Endodermal cell (in vitro differentiated cells): ENCODE measurements at places on chromosomes 16 and 17.

GRCh38 chr17:72407336-72407909, 286.6 kb downstream of the SOX9 start:
- peak; percentile 85 for DNase-seq

DNA sequence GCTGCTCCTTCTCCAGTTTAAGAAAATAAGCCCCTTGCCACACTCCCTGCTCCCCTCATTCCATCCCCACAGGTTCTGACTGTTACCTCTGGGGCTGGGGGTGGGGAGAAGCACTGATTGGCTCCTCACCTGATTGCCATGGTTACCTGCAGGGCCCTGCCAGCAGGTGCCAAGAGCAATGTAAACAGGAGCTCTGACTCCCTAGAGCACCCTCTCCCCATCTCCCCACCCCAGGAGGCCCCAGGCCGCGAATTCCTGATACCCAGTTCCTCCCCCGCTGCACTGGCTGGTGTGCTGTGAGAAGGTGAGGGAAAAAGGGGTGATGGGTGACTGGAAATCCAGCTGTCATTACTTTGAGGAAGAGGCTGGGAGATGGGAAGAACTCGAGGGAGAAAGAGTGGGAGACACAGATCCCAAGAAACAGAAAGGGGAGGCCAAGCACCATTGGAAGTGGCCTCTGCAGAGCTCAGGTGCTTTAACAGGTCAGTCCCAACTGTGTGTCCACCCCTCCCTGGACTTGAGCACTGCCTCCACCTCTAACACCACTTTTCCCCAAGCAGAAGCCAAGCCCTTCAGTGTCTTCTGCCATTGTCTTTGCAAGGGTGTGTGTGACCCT, 4.5 kb downstream of the PCGF2 start:
- DNase-seq, result peak; percentile 85

DNA sequence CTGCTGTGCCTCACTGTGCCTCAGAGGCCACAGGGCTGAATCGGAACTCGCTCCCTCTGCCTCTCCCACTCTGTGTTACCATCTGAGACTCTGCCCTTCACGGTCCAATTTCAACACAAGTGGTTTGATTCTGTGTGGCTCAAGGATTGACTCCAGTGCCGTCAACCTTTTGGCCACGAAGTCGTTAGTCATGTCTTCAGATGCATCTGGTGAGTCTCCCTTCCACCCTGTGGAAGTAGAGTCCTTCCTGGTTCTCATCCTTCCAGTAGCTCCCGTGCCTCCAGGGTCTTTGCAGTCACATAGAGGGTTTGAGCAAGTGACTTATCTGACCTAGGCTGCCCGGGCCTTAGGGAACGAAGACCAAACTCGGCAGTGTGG, 51.2 kb downstream of the PGS1 start:
- DNase-seq, result no peak

DNA sequence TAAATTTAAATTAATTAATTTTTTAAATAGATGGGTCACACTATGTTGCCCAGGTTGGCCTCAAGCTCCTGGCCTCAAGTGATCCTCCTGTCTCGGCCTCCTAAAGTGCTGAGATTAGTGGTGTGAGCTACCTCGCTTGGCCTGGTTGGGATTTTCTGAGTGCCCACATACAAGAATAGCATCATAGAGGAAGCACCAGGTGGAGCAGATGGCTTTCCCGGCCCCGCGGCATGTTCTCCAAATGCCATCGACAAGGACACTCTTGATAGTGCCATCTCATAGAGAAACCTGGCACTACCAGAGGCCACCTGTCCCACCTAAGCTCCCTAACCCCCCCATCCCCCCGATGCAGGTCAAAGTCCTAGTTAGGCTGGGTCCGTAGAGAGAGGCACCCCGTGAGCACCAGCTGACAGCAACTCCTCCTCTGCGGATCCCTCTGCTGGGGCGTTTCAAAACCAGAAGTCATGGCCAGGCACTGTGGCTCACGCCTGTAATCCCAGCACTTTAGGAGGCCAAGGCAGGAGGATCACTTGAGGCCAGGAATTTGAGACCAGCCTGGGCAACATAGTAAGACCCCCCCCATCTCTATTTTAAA, 65.9 kb downstream of the DNAH3 start:
- DNase-seq, result no peak

DNA sequence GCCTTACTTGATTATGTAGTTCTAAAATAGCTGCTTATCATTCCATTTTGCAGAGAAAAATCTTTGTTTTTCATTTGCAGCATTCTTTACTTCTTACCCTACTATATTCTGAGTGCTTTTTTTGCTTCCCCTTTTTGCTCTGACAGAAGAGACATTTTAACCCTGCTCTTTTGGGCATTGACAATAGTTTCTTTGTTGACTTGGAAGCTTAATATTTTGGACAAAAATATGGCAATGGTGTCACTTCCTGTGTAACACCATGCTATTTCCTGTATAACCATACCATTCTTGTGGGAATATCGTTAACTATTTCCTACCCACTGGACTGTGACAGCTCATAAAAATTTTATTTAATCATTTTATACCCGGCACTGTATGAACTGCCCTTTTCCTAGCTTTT, 747.1 kb downstream of the CDH8 start:
- no peak for DNase-seq

GRCh38 chr17:76504117-76504516, 2.9 kb upstream of the RHBDF2 start:
- no peak for DNase-seq

- no peak for DNase-seq
These were observed 13.5 kb upstream of the CALB2 start for GRCh38 chr16:71345031-71345430.

DNA sequence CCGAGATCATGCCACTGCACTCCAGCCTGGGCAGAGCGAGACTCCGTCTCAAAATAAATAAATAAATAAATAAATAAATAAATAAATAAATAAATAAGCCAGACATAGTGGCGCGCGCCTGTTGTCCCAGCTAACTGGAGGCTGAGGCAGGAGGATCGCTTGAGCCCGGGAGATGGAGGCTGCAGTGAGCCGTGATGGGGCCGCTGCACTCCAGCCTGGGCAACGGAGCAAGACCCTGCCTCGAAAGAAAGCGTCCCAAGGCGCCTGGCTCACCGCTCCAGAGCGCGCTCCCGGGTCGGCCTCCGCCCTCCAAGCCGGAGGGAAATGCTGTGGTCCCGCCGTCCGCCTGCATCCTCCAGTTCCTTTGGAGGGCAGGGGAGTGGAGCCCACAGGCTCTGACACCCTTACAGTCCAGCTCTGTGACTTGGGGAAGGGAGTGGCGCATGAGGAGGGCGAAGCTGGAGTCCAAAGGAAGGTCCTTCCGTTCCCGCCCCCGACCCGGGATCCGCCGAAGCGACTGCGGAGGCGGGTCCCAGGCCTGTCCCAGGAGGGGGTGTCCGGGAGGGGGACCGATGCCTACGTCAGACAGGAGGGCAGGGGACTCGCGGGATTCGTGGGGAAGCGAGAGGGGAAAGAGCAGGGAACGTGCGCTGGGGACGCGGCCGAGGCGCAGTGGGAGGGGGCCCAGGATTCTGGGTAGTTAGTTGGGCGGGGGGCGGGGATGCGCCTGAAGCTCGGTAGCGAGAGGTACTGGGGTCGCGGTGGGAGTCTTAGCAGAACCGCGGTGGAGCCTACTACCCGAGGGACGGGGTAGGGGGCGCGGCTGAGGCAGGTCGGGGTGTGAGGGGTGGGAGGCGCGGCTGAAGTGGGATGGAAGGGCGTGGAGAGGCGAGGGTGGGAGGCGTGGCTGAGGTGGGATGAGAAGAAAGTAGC, 8.4 kb upstream of the TRPV2 start:
- peak; percentile 98 for DNase-seq

DNA sequence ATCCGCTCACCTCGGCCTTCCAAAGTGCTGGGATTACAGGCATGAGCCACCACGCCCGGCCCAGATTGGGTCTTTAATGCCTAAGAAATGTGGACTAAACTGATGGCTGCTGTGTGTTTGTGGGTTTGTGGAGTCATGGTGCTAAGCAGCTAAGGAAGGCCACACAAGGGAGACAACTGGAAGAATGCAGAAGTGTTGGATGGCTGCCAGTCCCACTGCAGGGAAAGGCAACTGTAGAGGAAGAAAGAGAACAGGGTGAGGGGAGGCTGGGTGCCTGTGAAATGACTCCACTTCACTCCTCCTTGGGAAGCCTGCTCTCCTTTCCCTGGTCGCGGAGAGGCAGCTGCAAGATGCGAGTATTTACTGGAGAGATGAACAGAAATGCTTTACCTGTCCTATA, 23.5 kb upstream of the SIAH1 start:
- DNase-seq, result no peak

- no peak for DNase-seq
These were observed 192.2 kb downstream of the WWOX start for GRCh38 chr16:78291604-78292003.

DNA sequence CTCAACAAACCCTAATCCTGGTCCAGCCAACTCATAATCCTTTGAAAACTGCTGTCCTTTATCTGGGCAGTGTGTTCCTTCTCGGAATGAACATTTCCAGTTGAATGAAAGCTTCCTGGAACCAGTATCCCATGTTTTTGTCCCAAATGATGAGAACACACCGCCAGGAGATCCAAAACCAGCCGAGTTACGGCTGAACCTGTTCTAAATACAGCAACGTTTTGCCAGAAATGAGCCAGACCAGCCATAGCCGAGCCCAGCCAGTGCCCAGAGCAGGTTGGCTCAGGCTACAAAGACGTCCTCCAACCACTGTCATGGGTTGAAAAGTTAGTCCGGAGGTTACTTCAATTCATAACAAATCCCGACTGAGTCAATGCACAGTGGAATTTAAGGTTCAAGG, 67.6 kb upstream of the FOXF1 start:
- no peak for DNase-seq

DNA sequence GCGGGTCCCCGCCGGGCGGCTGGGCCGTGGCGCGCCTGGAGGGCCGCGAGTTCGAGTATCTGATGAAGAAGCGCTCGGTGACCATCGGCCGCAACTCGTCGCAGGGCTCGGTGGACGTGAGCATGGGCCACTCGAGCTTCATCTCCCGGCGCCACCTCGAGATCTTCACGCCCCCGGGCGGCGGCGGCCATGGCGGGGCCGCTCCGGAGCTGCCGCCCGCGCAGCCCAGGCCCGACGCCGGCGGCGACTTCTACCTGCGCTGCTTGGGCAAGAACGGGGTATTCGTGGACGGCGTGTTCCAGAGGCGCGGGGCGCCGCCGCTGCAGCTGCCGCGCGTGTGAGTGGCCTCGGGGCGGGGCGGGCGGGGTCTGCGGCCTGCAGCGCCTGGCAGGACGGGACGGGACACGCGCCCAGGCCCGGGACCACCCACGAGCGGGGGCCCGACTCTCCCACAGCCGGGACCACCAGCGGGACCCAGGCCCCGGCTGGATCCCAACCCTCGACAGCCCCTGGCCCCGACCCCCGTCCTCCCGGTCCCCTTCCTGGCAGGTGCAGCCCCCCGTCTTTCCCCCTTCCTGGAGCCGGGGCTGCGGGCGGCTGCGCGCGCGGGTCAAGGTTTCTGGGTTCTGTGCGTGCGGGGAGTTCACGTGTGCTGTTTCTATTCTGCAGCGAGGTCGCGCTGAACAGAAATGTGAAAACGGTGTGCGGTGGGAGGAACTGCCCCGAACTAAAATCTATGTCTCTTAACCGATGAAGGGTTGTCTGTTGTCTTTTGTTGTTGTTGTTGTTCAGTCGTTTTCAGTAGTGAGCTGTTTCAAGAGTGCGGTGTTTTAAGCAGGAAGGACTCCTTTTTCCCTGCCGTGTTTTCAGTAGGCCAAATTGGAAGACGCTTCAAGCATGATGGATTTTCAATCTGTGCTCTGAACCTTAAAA, 705 bp downstream of the FOXK2 start:
- DNase-seq, result peak; percentile 71

- DNase-seq, result peak; percentile 26
These were observed 2.5 kb downstream of the VAT1L start for GRCh38 chr16:77790912-77791311.

DNA sequence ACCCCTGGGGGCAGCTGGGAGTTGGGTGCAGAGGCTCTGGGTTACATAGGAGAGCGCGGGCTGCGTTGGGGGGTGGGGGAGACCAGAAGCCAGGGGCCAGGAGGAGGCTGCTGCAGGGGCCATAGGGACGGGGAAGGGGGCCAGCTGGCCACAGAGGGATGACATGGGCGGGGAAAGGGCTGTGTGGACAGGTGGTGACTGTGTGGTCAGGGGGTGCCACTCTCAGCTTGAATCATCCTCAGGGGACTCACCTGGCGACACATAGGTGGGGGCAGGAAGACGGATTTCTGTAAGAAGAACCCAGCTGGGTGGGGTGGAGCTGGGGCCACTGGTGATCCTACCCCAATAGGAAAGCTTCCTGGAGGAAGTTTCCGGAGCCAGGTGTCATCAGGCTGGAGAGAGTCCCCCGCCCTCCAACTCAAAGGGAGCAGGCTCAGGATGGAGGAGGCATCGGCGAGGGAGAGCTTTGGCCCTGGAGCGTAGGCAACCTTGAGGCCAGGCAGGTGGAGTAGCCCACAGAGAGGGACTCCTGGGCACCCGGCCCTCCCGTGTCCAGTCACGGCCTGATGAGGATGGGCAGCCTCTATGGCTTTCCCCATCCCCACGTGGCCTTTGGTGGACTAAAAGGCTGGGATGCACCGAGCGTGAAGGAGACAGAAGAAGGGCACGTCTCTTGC, 1.2 kb downstream of the TRPV3 start:
- DNase-seq, result no peak

DNA sequence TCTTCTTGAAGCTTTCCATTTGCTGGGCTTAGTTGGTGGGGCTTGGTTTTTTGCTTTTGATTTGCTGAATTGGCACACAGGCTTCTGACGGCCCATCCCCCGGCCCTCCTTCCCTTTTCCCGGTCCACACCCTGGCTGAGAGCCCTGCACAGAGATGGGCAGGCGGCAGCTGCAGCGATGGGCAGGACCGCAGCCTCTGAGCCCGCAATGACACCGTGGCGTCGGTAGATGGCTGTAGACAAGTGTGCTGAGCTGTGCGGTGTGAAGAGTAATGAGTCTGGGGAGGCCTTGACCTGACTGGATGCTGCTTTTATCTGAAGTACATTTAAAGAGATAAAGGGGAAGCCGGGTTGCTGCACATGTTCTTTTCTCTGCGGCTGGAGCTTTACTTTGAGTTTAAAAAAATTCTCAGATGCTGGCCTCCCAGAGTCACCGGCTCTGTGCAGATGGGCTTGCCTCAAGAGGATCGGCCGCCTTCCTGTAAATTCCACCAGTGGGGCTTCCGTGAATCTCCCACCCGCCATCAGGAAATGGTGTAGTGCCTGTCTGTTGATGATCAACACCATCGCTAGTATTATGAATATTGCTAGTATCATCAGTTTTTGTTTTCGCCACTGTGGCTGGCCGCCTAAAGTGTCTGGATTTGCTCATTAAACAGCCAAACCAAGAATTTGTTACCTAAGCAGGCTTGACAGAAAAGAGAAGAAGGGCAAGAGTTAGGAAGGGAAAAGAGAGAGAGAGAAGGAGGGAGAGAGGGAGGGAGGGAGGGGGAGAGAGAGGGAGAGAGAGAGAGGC, 245.6 kb upstream of the RBFOX1 start:
- peak; percentile 92 for DNase-seq

GRCh38 chr16:30567991-30568638, 3.4 kb downstream of the ZNF688 start:
- DNase-seq, result no peak

DNA sequence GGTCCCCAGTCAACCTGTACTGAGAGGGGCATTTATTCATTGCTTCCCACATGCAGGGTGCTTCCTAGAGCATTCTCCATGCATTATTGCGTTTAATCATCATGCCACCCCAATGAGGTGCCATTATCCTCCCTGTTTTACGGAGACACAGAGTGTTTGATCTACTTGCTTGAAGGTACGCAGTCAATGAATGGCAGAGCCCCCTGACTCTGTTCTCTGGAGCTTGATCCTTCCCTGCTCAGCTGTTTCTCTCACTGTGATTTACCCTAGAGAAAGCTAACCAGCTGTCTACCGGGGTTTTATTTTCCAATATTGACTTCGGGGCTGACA, 117.2 kb downstream of the PRKCB start:
- no peak for DNase-seq

- DNase-seq, result no peak
These were observed 10.4 kb downstream of the KPNB1 start for GRCh38 chr17:47660064-47660492.
